ENCODE measurements at places on chromosomes 1 and 21. TPM values are rescaled to one million over a fixed set of nuclear protein-coding genes. Genes with fewer than 3 reads are reported as not detected.

- DNase-seq: no peak
Measured at GRCh38 chr1:245235156-245235555, 80.4 kb downstream of the KIF26B start.

Gene TCHHL1
- not detected for total RNA-seq

DNA sequence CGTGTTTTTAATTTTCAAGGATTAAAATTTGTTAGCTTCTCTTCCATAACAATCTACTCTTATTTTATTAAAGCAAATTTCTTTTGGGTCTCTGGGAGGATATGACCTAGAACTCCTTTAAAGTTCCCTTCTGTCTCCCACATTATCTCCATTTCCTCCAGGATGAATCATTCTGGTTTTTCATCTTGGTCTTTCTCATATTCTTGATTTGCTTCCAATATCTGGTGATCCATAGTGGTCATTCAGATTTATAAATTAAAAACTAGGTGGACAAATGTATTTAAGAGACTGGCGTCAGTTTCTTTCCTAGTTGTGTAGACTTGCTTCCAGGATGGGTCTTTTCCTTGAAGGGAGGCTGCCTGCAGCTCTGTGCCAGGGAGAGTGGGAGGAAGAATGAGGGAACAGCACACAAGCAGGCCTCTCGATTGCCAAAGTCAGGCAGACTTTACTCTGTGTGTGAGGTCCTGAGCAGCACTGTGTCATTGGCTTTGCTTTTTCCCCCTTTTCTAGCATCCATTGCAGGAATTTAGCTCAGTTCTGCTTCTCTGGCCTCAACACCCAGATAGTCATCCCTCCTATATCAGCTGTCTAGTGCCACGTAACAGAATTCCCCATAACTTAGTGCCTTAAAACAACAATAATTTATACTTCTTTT lies 48.1 kb upstream of the FOXO6 start:
- DNase-seq: no peak

DNA sequence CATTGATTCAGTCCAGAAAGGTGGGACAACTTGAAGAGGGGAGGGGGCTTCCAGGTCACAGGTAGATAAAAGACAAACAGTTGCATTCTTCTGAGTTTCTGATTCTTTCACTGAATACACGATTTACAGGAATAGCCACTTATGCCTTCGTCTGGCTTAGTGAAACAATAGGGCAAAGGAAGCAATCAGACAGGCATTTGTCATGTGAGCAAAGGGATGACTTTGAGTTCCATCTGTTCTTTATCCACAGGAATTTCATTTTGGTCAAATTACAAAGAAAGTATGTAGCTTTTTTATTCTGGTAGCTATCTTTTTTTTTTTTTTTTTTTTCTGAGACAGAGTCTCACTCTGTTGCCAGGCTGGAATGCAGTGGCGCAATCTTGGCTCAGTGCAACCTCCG lies 202.5 kb downstream of the TTLL7 start:
- no peak for DNase-seq

Gene GUCA2A
- not detected for total RNA-seq

Measured in PC-3 (cell line).